ENCODE measurements at places on chromosomes 7 and 10.

GRCh38 chr7:556291-556826, 36.7 kb upstream of the PDGFA start:
- DNase-seq = no peak

- DNase-seq = no peak
Measured at GRCh38 chr10:96585736-96586418, 935 bp downstream of the TM9SF3 start.

- DNase-seq = no peak
Measured at GRCh38 chr7:151179287-151179860, 7.7 kb downstream of the ASB10 start.

DNA sequence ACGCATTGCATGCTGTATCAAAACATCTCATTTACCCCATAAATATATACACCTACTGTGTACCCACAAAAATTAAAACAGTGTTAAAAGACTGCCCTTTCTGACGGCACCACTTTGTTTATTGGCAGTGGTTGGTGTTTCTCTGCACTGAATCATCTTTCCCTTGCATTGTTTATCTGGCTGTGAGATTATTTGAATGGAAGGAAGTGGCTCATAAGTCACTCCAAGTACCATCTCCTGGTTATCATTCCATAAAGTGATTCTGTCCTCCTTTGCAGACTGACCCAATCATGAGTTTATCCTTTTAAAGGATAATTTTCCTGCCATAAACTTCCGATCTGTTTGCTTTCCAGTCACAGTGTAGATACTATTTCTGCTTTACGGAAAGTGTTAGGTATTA, 183.8 kb downstream of the CAMK1D start:
- DNase-seq = no peak

DNA sequence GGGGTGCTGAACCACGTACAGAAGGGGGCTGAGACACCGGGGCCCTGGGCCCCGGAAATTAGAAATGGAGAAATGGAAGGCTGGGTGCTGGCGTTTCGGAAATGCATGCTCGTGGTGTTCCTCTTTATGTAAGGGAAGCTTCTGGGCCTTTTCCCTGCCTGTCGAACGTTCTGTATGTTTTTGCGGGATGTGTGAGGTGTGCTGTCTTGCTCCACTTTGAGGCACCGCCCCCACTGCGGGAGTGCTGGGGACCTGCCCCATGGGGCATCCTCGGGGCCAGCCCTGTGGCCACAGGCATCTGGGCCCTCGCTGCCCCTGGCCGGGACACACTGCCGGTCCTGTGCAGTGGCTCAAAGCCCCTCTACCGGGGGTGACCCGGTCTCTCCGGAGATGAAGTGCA, 1.7 kb upstream of the VENTX start:
- no peak for DNase-seq

DNA sequence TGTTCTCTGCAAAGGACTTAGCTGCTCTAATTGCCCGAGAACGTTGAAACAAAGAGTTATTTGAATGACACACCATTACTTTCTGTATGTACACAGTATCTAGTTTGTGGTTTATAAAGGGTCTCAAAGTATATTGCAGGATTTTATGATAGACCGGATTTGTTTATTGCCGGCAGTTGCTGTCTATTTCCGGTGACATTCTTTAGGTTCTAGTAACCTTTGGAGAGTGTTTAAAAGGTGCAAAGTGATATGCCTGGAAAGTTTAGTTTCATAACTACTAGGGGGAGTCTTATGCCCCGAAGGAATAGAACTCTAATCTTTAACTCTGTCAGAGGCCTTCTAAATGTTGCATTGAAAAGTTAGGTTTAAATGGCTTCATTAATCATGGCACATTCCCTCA, 63.8 kb downstream of the PAPSS2 start:
- no peak for DNase-seq

- no peak for DNase-seq
Measured at GRCh38 chr10:69576334-69577011, 3.3 kb upstream of the NEUROG3 start.

- no peak for DNase-seq
Measured at GRCh38 chr7:129721068-129721467, 109.5 kb downstream of the NRF1 start.

- DNase-seq = no peak
Measured at GRCh38 chr10:22599048-22599561, 115.3 kb downstream of the PIP4K2A start.

GRCh38 chr7:95220328-95220727, 104.0 kb downstream of the PON1 start:
- no peak for DNase-seq

DNA sequence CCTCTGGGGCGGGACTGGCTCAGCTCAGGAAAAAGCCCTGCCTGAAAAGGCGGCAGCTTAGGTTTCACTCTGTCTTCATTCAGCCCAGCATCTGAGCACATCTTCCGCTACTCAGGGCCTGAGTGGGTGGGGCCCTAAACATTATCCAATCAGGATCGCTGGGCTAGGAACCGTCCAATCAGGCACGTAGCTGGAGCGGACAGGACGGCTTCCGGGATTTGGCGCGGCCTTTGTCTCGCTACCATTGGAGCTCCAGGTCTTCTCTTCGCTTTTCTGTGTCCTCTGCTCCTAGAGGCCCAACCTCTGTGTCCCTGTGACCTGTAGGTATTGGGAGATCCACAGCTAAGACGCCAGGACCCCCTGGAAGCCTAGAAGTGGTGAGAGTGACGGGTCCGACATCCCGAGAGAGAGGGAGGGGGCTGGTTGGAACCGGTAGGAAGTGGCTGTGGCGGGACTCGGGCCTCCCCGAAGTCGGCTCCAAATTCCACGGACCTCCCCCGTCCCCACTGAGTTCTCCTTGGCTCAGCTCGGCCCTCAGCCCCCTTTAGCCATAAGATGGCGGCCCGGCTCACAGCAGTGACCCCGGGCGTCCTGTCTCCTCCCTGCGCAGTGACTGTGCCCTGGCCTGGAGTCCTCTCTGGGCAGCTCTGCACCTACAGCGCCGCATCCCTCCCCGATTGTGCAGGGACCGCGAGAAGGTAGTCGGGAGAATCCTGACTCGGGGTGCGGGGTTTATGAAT, 99.1 kb downstream of the ZNF680 start:
- DNase-seq = peak; percentile 0

DNA sequence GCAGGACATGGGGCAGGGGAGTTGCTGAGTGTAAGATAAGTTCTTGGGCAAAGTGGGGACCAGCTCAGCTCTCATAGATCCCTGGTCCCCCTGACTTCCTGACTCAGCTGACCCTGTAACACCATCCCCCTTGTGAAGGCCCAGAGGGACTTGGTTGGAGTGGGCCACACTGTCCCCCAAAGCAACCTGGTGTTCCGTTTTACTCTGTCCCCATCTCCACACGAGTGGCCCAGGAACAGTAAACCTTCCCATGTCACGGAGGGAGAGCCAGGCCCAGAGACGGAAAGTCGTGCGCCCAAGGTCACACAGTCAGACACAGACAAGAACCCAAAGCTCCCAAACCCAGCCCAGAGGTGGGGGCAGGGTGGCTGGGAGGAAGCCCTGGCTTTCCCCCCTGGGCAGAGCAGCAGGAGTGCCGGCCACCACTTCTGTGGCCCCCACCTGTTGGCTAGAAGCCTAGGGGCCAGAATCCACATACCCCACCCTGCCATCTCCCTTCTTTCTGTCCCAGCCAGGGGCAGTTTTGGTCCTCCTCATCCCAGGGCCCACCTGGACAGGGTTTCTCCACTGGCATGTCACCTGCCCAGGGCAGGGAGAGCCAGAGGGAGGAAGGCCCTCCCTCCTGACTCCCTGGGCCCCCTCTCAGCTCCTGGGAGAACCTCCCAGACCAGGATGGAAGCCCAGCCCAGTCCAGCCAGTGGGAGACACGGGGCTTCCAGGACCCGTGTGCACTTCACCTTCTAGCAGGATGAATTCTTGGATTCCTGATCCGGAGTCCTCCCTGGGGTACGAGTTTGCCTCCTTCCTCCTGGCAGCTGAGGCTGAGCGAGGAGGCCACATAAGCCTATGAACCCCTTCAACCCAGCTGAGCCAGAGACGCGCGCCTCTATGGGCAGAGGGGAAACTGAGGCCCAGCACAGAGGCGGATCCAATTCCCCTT, 20.6 kb upstream of the VPS37D start:
- no peak for DNase-seq

- no peak for DNase-seq
Measured at GRCh38 chr7:118615681-118616080, 391.2 kb downstream of the ANKRD7 start.

DNA sequence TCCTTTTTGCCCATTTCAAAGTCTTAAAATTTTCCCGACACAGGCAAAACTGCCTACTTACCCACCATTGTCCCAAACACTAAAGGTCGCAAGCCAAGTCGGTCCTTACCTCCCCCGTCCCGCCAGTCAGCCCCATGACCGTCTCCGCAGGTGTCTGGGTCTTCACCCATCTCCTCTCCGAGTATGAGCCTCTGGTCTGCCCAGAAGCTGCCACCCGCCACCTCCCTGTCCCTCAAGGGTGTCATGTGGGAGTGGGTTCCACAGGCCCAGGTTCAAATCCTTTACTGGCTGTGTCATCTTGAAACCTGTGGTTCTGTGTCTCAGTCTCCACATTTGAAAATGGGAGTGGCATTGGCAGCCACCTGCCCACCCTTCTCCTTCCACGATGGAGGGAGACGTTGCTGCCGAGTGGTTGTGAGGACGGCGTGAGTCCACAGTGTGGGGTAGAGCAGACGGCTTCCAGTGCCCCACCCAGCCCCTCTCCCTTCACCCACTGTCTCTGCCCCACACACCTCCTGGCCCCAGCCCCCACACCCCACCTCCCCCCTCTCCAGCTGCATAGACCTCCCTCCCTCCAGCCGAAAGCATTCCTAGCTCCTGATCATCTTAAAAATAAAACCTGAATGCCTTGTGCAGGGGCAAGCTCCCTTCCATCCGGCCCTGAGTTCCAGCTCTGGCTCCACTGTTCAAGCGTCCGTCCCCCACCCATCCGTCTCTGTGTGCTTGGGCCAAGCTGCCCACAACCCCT, 35.3 kb downstream of the FOXL3 start:
- no peak for DNase-seq

DNA sequence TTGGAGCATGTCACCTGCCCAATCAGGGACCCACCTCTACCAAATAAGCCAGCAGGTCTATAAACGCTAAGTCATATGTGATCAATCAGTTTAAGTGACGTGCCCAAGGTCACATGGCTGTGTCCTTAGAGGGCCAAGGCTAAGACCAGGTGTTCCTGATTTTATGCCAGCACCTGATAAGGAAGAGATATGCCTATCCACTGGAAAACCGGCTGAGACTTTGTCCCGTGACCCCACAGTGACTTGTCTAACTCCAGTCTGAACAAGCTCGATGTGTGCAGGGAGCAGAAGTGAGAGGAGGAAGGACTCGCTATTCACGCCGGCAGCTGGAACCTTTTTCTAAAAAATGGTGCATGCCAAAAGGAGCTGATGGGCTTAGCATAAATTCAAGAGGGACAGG, 57.0 kb downstream of the PRKAG2 start:
- DNase-seq = no peak

All from stimulated activated CD8-positive, alpha-beta memory T cell treated with anti-CD3 and anti-CD28 coated beads, Interleukin-2, amount 100 ng/mL, for 48 hours (primary cell).